ENCODE measurements at places on chromosomes 13 and 19. TPM values are rescaled to one million over a fixed set of nuclear protein-coding genes. Genes with fewer than 3 reads are reported as not detected.
A peak's percentile ranks its signal among the peaks of the same experiment; 100 is the strongest.

DNA sequence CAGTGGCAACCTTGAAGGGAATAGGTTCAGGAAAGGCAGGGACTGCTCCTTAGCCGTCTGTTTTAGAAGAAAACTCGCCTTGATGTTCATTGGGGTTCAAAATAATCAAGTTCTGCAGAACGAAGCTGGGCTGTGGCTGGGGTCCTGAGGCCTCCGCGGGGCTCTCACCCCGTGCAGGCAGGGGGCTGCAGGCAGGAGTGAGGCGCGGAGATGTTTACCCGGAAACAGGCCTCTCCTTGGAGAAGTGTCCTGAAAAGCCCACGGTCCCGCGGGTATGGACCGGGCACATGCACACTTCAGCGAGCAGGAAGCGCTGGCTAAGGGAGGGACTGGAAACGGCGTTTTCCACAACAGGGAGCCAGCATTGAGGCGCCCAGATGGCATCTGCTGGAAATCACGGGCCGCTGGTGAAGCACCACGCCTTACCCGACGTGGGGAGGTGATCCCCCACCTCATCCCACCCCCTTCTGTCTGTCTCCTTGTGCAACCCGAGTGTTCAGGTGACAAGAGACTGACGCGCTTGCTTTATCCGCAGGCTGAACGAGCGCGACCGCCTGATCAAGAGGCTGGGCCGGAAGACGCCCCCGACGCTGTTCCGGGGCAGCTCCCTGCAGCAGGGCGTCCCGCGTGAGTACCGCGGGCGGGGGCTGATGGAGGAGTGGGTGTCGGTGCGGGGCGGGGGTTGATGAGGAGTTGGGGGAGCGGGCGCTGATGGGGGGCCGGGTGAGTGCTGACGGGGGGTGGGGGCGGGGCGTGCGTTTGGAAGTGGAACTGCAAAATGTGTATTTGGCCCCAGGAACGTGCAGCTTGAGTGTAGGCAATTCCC, 39.6 kb downstream of the SHISA2 start:
- no peak for DNase-seq
- H3K36me3 ChIP-seq = no peaks in the 10 kb centered on the region
- no peaks in the 10 kb centered on the region for H3K4me1 ChIP-seq
- peak overlapping the region; percentile 11 for H3K4me3 ChIP-seq
- no peak overlapping the region for H3K27ac ChIP-seq
- no peaks in the 10 kb centered on the region for H3K27me3 ChIP-seq

Gene ATP5F1D
- 253 TPM for total RNA-seq

Gene PCDH8
- 4.9 TPM for total RNA-seq

Gene ZNF665
- total RNA-seq = 1.00 TPM

- H3K27me3 ChIP-seq = no peaks in the 10 kb centered on the region
- H3K27ac ChIP-seq = no peak overlapping the region
- DNase-seq = no peak
- no peaks in the 10 kb centered on the region for H3K36me3 ChIP-seq
- H3K4me3 ChIP-seq = no peak overlapping the region
- no peaks in the 10 kb centered on the region for H3K4me1 ChIP-seq
These were observed 1745.4 kb downstream of the SLITRK1 start for GRCh38 chr13:82136880-82137279.

DNA sequence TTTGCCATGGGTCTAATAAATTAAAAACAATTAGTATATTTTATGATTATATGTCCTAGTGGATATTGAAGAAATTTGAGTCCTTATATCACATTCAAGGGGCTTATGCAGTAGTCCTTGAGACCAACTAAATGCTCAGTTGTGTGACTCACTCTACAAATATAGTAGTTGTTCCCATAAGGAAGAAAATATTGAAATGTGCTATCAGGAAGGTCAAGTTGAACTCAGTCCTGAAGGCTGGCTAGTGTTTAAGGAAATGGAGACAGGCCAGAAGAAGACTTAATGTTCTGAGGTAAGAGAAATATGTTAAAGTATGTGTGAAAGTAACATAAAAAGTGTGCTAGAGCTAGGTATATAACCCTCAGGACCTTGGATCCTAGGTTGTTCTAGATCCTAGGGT, 766.1 kb upstream of the GPC6 start:
- DNase-seq = no peak
- H3K4me1 ChIP-seq = no peaks in the 10 kb centered on the region
- H3K36me3 ChIP-seq = no peaks in the 10 kb centered on the region
- H3K27me3 ChIP-seq = no peaks in the 10 kb centered on the region
- no peak overlapping the region for H3K4me3 ChIP-seq
- H3K27ac ChIP-seq = no peak overlapping the region

All from transverse colon (tissue), 4 donors.